ENCODE measurements at places on chromosomes 3 and 15.

DNA sequence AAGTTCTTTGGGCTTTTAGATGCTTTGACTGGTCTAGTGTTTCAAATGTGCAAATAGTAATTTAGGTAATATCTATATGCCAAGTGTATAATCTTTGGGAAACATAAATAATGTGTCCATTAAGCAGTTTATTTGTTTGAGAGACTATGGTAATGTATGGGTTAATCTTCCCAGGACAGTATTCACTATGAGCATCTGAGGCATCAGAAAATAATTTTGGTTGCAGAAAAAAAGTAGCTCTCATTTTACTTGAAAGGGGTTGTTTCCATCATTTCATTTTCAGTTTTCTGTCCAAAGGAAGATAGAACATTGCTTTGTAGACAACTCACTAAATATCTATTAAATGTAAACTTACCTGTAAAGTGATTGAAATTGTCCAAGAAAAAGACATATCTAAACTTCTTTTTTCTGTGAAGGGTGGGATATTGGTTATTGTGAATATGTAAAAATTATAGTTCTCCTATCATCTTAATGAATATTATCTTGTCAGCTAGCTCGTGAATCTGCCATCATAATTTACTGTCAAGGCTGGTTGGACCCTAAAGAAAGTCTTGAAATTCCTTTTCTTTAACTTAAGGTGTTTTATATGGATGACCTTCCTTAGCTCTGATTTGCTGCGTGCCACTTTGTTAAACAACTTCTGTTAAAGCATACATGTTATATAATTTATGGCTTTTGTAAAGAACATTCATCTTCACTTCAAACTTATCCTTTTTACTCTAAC, 108.8 kb downstream of the EPHA3 start:
- no peak for DNase-seq

GRCh38 chr3:152718810-152719209, 116.1 kb upstream of the P2RY1 start:
- no peak for DNase-seq

DNA sequence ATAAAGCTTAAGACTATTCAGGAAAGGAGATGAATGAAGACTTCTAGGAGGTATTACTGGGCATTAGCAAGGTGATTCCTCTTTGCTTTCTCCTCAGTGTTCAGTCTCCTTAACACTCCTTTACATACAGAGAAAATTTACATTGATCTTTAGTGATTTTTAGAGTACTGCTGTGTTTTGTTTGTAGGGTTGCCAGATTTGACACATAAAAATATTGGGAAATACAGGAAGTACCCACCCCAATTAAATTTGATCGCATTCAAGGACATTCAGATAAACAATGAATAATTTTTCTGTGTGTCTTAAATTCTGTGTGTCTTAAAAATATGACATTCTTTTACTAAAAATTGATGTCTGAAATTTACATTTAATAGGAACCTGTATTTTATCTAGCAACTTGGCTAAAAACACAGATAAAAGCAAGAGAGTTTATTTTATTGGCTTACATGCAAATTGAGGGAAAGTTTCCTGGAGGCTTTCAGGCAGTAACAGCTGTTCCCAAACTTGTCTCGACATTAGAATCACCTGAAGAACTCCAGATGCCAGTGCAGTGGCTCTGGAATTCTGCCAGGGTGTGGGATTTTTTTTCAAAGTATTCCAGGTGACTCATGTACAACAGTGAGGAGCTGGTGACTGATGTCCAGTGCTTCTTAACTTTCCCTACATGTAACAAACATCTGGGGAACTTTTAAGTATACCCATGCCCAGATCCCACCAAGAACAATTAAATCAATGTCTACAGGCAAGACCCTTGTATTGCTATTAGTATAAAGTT, 23.4 kb upstream of the PLOD2 start:
- DNase-seq, result no peak

- no peak for DNase-seq
Observed at GRCh38 chr3:46576-46975, 150.0 kb upstream of the CHL1 start.

- DNase-seq, result no peak
Observed at GRCh38 chr3:151962352-151962751, 88.9 kb downstream of the SUCNR1 start.

DNA sequence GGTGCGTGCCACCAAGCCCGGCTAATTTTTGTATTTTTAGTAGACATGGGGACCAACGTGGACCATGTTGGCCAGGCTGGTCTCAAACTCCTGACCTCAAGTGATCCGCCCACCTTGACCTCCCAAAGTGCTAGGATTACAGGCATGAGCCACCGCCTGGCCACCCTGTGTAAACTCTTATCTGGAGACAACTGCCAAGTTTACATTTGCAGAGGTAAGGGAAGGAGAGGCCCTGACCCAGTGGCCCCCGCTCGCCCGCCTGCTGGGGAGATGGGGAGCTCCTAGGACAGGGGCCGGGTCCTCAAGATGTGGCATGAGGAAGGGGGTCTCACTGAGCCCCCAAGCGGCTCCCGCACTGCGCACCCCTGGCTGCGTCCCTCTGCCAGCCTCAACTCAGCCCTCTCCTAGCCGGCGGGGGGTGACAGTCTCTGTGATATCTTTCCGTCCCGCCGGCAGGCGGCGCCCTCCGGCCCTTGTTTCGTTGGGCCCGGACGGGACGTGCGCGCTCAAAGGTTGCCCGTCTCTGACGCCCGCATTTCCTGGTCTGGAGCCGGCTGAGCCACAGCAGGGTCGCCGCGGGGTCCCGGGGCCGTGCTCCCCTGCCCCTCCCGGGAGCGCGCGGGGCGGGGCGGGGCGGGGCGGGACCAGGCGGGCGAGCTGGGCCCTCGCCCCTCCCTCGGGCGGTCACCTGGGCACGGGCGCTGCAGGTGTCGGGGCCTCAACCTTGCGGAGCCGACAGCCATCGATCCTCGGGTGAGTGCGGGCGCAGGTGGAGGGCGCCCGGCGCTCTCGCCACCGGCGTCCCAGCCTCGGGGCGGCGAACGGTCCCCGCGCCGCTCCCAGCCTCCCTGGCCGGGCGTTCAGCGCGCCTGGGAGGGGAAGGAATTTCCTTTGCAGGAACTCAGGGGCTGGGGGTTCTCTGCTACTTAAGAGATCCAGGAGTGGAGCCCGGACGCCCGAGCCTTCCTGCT, at the start of gene GPR160:
Gene GPR160, plus strand, starts transcription at position 533 of the 971 bp plus-strand sequence. CDS start 45,978 bp downstream, outside the sequence.
- DNase-seq, result peak; percentile 61
